CD4-positive, alpha-beta memory T cell (primary cell): ENCODE measurements at places on chromosomes 1 and 21. TPM values are rescaled to one million over a fixed set of nuclear protein-coding genes. Genes with fewer than 3 reads are reported as not detected.
A peak's percentile ranks its signal among the peaks of the same experiment; 100 is the strongest.

- DNase-seq: no peak
Measured at GRCh38 chr1:230824551-230824918, 43.8 kb downstream of the C1orf198 start.

DNA sequence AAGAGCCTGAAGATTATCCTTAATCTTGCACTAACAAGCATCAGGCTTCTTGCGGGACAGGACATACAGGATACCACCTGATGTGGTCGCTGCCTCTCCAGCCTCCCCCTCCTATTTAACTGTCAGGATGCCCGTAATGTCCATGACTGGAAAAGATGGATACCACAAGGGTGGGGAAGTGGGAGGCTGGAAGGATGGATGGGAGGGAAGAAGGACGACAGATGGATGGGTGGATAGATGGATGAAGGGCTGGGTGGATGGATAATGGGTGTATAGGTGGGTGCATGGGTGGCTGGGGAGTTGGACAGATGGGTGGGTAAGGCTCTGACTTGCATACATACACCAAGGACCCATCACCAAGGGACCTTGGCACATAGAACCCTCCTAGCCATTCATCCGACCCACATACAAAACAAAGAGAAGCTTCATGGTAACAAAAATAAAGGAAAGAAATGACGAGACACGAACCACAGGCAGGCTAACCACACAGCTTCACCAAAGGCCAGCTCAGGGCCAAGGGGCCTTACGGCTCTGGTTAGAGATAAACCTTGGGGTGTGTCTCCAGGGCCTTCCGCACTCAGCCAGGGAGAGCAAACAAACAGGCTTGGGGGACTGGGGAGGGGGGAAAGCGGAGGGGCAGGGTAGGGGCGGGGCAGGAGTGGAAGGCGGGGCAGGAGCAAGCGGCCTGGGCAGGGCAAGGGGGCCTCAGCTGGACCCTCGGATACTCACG is 50.5 kb downstream of the HSPG2 start:
- no peak for DNase-seq

- DNase-seq: no peak
Measured at GRCh38 chr1:67097305-67097704, 37.5 kb downstream of the C1orf141 start.

CD84 gene
- total RNA-seq: 98.9 TPM

DNA sequence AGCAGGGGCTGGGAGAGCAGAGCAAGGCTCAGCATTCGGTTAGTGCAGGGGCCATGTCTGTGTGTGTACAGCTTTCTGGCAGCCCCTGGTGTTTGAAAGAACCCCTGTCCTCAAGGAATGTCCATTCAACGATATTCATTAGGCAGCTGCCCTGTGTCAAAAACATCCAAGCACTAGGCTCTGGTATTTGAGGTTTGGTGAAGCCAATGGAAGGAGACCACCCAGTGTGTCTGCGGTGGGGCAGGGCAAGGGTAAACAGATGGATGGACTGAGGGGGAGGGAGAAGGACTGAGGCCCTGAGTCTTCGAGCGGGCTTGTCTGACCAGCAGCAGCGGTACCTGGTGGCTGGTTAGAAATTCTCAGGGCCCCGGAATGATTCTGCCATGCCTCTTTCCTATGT is 155.6 kb upstream of the KLHDC7A start:
- no peak for DNase-seq

CD46 gene
- 234 TPM for total RNA-seq

GRCh38 chr21:36471254-36471723 is 8.6 kb downstream of the CLDN14 start:
- DNase-seq: no peak

AMY1C gene
- not detected for total RNA-seq

DNA sequence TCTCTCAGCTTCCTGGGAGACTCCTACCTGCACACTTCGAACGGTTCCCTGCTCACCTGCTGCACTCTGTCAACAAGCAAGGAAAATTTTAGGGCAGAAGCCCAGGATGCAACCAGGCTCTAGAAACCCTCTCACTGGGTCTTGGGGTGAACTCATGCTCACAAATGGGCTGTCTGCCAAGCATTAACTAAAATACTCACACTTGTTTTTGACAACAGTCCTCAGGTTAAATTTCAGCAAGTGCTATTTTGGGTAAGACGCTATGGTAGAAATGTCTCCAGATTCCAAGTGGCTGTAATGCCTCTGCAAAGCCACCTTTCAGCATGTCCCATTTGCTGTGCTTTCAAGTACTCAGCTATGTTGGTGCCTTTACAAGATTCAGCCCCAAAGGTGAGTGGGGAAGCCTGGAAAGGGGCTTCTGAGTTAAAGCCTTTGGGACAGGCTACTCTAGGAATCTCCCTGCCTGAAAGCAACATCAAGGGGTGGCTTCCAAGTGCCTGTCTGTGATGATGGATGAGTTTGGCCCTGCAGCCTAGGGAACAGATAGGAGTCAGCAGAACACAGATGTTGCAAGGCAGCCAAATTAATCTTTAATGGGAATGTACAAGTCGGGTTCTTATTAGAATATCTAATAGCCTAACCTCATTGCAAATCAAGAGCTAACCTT is 211.9 kb upstream of the SPAG17 start:
- no peak for DNase-seq

DNA sequence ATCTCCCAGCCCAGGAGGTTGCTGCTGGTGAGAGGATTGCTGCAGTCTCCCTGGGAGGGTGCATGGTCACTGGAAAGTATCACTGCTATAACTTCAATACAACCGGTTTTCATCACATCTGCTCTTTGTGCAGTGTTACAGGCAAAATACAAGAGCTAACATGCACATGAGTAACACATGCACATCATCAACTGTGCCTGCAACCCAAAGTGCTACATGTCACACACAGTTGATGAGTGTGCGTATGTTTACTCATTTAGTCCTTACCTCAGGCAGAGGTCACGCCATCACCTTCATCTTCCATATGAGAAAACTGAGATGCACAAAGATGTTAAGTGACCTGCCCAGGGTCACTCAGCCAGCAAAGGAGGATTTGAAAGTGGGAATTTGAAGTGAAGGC is 277.7 kb downstream of the FAM72C start:
- no peak for DNase-seq

- DNase-seq: peak; percentile 47
Measured at GRCh38 chr1:172764378-172764777, 105.5 kb downstream of the FASLG start.

DNA sequence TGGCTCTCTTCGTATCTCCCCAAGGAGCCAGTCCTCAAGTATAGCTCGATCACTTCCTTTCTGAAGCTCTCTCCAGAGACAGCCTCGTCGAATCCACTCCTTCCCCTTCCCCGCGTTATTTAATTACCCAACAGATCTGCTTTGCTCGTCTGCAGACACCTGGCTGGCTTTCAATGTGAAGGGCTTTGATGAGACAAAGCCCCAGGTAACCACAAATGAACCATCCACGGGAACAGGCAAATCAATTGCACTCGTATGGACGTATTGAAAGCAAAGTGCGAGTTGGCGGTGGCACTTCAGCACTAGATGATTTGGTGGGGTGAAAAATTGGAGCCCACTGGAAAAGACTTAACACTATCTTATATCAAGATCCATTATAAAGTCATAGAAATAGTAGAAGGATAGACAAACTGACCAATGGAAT is 364 bp upstream of the BCAR3 start:
- no peak for DNase-seq

DNA sequence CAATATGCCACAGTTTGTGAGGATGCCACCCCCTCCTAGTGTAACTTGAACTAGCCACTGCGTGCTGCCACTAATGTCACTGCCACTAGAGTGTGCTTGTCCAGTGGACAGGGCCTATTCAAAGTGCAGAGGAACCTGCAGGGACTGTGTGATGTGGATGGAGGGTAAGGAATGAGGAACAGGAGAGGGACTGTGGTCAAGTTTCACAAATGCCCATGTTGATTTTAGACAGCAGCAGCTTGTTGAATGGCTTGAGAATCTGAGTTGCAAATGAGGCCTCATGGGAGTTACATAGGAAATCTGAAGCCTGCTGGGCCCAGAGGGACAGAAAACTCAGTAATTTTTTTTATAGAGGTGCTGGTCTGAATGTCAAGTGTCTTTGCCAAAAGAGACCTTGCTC is 112.3 kb downstream of the HHAT start:
- no peak for DNase-seq

GRCh38 chr1:217747156-217747769 is 116.1 kb downstream of the SPATA17 start:
- DNase-seq: no peak

NKAIN1 gene
- not detected for total RNA-seq

DNA sequence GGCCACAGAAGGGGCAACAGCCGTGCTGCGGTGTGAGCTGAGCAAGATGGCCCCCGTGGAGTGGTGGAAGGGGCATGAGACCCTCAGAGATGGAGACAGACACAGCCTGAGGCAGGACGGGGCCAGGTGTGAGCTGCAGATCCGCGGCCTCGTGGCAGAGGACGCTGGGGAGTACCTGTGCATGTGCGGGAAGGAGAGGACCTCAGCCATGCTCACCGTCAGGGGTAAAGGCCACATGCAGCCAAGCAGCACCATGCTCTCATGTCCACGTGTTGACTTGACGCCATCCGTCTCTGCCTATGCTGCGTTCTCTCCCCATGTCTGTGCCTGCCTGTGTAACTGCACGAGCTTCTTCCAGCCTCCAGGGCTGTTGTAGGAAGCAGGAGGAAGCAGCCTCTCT is 85.5 kb downstream of the OBSCN start:
- DNase-seq: no peak

HES3 gene
- not detected for total RNA-seq

- no peak for DNase-seq
Measured at GRCh38 chr1:6483017-6483760, 8.3 kb downstream of the PLEKHG5 start.

- DNase-seq: no peak
Measured at GRCh38 chr21:32916522-32917099, 109.1 kb upstream of the OLIG2 start.

- no peak for DNase-seq
Measured at GRCh38 chr1:8604041-8604945, 213.1 kb downstream of the RERE start.

GSTM5 gene
- total RNA-seq: not detected

S100A8 gene
- not detected for total RNA-seq
